ENCODE measurements at places on chromosomes 2 and 18. TPM values are rescaled to one million over a fixed set of nuclear protein-coding genes. Genes with fewer than 3 reads are reported as not detected.
A peak's percentile ranks its signal among the peaks of the same experiment; 100 is the strongest.

The AP1S3 gene
- 34.3 TPM for total RNA-seq

The C2orf72 gene
- 0.40 TPM for total RNA-seq

DNA sequence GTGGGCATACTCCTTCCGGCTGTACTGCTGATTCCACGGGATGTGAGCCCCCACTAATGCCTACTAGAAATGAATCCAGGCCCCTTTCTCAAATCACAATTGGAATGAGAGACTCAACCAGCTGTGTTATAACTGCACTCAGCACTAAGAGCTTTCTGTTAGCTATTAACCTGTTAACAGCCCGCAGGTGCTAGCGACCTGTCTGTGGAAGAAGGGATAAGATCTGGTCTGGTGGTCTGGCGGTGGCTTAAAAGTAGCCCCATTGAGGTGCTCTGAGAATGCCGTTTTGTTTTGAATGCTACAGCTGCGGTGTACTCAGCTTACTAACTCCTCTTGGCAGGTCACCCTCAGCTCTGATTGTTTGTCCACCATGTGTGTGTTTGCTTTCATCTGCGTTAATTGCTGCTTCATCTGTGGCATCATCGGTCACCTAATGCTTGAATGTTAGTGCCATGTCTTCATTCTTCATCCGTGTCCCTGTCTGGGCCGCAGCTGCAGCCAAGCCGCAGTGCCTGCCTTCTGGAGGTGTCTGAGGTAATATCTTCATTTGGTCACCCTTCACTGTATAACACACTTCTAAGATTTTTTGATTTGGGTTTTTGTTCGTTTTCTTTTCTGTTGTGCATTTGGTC, 16.3 kb downstream of the RAB12 start:
- no peak for DNase-seq

GRCh38 chr18:13614641-13615288, 111.6 kb downstream of the FAM210A start:
- DNase-seq, result no peak

The MFSD2B gene
- not detected for total RNA-seq

The CROCC2 gene
- total RNA-seq, result not detected

DNA sequence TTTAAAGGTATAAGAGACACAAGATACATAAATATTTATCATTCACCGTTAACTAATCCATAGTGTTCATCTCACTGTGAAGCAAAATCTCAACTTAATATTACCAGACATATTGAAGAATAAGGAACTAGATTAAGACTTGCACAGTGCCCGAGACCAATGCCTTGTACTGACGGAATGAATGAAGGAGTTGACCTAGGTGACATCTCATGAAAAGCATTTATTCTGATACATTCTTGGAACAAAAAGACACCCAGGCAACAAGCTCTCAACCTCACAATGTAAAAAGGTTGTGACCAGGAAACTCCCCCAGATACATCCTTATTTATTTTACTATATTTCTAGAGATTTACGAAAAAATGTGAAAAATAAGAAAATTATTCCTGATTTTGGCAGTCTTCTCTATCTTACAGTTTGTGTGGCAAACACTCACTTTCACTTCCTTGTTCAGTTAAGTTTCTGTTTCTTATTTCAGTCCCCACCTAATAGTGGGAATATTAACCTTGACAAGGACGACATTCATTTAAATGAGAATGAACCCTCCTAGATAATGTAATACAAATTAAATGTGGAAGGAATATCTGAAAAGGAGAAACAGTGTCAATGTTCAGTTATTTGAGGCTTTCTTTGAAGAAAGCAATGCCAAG, 28.4 kb downstream of the M1AP start:
- DNase-seq, result no peak

The TMEM37 gene
- total RNA-seq, result 0.26 TPM

- no peak for DNase-seq
These were observed 105.1 kb upstream of the PXDN start for GRCh38 chr2:1849450-1849849.

- no peak for DNase-seq
These were observed 215.4 kb downstream of the CMPK2 start for GRCh38 chr2:6650311-6650710.

The CIB4 gene
- not detected for total RNA-seq

- no peak for DNase-seq
These were observed 203.5 kb upstream of the UBE2E3 start for GRCh38 chr2:180776921-180777320.

DNA sequence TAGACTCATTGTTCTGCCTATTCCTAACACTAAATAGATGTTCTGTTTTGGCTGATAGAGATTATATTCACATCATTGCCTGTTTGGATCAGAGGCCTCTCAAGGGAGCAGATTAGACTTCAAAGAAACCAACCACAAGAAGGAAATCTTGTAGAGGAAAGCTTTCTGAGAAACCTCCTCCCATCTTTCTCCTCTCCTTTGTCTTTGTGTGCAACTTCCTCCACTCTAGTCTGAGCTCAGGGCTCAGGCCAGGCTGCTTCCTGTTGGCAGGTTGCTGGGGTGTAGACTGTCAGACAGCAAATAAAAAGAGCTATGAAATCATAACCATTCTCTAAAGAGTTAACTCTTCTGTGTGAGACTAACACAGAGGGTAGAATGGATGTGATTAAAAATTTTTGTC, 113.0 kb downstream of the TGFA start:
- DNase-seq, result no peak

DNA sequence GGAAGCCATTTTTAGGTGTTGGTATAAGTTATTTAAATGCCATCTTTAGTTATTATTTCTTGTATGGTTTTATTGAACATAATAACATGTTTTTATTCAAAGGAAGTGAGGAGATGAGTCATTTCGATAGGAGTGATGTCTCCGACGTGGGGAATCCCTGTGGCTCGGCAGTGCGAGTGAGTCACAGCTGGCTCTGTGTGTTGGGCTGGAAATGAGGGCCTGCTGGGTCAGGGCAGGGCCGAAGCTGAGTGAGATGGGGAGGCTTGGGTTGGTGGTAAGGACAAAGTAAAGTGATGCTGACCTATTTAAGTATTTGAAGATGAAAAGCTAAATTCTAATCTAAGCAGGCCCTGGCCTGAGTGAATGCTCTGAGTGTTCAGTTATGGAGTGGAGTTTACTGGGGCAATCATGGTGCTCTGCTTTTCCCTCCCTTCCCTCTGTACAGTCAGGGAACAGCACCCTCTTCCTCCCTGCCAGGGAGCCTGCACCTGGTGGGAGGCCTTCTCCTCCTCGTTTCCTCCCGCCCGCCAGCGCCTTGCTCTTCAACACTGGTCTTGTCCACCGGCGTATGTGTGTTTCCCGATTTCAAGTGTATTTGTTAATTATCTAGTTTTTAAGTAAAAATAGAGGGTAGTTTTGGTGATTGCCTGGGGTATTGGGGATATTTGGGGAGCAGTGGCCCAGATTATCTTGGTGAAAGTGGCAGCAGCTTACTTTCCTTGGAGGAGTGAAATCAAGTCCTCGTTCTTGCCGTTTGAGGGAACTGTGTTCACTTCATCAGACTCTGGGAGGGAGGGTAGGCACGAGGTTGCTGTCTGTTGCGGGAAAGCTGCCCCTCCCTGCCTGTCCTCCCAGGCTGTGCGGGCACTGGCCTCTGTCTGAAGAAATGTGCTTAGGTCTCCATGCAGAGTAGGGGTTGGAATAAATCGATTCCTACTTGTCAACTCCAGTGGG, 157.0 kb downstream of the LDLRAD4 start:
- peak; percentile 78 for DNase-seq

- DNase-seq, result no peak
These were observed 1374.3 kb upstream of the DDX18 start for GRCh38 chr2:116440104-116440653.

GRCh38 chr18:29693334-29693733, 1349.2 kb downstream of the DSC3 start:
- no peak for DNase-seq

DNA sequence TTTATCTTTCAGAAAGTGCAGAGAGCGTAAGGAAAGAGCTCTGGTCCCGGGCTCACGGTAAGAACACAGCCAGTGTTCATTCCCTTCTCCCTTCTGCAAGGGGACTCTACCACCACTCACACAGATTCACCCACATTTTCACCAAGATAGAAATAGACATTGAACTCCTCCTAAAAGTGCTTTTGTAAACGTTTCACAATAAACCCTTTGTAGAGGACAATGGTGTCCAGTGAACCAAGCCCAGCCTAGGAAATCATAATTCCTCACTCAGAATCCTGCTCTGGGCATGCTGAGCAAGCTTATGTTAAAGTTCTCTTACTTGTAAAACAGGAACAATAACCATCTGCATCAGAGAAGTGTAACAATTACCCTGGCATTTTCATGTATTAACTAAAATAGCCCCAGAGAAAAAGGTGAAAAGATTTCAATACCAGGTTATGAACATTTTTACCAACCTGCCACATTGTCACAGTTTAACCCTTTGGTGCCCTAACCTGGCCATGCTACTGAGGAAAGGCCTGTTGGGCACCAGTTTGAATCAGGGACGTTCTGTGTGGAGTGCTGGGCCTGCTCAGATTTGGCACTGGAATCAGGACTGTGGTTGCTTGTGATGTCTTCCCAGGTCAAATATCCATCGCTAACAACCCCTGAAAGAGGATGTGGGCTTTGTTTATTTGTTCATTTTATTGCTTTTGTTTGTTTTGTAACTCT, 22.5 kb upstream of the NDUFV2 start:
- no peak for DNase-seq

GRCh38 chr2:196590286-196590685, 49.2 kb upstream of the CCDC150 start:
- DNase-seq, result peak; percentile 58

The NCL gene
- 507 TPM for total RNA-seq

DNA sequence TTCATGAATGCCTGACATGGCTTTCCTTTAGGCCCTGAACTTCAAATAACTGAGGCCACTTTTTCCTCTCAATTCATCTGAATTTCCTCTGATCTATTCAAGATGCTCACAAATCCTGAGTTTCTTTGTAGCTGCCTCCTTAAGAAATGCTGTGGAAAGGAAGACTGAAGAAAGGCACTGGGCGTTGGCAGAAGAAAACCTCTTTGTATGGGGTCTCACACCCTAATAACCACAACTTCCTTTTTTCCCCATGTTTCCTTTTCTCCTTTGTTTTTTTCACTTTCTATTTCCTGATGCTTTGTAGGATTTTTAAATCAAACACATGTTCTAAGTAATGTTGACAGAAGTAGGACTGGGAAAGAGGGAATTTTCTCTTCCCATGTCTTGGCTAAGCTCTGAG, 447.4 kb downstream of the CMPK2 start:
- no peak for DNase-seq

DNA sequence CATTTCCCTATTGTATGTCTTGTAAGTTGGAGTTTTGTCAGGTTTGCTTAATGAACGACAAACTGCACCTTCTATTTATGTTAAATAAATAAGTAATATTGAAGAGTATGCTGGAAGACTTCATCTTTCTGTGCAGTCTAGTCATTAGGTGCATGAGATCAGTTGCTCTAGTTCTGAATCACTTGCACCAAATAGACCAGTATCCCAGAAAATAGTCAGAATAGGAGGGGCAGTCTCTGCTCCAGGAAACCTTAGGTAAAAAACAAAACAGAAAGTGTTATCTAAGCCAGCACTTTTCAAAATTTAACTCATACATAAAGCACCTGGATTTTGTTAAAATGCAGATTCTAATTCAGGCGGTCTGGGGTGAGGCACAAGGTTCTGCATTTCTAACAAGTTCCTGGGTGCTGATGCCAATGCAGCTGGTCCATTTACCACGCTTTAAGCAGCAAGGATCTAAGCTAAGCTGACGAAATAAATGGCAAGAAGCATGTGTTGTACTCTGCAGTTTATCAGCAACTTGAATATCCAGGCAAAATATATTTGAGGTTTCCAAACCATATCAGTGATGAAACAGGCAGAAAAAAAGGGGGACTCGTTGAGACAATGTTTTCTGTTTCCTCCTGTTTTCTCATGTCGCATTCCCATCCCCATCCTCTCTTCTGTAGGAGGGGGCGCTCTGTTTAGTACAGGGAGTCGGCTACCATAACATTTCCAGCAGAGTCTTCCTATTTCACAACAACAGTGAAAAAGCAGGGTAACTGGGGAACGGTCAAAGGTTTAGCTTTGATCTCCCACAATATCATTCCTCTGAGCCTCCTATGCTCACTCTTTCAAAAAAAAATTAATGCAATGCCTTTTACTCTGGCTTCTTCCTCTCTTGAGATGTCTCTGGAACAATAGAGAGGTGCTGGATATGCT, 106.4 kb downstream of the MBD2 start:
- no peak for DNase-seq

DNA sequence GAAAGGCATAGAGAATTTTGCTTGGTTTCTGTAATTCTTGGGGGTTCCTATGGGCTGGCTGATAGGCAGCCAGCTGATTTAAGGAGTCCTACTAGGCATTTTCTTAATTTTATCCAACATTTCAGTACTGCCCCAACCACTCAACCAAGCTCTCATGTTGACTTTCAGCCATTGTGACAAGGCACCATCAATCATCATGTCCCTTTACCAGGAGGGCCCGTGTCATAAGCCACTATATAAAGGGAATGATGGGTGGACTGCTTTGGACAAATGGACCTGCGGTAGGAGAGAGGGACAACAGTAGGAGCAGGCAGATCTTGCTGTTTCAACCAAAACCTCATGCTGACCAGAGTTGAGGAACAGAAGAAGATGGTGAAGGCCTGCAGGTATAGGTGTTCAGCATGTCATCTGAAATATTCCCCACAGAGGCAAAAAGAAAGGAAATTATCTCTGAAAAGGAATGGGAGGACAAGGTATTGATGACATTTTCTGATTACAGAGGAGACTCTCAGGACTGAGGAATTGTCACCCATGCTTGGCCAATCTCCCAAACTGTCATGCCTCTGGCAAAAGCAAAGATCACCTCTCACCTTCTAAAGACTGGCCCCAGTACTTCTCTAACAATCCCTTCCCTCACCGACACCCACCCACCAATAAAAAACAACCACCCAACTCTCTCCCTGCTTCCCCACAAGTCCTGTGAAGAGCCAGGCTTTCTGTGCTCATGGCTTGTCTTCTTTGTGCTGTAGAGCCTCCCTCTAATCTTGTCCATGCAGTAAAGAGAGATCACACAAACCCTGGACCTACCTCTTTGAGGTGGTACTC, 10.9 kb upstream of the TNP1 start:
- DNase-seq, result no peak

DNA sequence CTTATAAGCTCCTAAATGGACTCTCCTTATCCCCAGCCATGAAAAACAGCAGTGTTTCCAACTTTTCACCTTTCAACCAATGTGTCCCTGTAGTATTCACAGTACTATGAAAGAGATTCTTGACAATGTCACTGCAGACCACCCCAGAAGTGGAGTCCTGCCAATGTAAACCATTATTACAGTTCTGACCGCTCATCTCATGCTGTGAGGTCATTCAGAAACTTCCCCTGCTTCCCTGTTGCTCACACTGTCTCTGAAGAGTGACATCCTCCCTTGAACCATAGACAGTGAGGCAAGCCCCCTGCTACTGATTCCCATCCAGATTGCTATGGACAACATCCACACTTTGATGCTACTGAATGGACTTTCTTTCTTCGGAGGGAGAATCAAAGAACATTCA, 1523.7 kb upstream of the ACVR2A start:
- no peak for DNase-seq

The AKAIN1 gene
- not detected for total RNA-seq

DNA sequence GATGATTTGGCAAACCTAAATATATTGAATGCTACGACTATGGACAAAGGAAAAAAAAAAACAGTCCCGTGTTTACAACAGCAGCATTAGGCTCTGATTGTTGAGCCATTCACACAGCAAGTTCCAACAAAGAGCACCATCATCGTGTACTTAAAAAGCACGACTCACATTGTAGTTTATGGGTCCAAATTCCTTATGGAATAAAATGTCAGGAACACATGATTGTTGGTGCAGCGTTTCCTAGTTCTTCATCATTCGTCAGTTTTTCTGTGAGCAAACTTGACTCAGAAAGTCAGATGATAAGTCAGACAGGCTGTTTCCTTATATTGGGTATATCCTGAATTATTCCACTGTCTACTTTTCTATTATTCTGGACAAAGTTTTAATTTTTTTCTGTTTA, 10.0 kb upstream of the KIDINS220 start:
- DNase-seq, result peak; percentile 33

The HNMT gene
- total RNA-seq, result 7.1 TPM
